ENCODE measurements at places on chromosomes 2 and 18.

DNA sequence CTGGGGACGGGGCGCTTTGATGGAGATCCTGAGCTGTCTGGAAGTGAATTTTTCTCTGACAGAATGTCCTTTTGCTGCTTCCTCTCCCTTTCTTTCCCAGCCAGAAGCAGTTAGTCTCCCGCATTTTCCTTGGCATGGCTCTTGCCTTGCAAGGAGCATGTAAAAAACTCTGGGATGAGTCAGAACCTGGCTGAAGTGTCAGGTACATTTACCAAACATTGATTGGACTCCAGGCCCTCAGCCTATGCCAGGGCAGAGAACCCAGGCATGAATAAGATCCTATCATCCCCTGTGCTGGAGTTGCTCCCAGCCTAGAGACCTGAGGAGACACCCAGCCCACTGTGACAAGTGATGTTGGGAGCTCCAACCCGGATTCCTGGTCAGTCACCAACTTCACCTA, 21.6 kb downstream of the STON1 start:
- DNase-seq = no peak

DNA sequence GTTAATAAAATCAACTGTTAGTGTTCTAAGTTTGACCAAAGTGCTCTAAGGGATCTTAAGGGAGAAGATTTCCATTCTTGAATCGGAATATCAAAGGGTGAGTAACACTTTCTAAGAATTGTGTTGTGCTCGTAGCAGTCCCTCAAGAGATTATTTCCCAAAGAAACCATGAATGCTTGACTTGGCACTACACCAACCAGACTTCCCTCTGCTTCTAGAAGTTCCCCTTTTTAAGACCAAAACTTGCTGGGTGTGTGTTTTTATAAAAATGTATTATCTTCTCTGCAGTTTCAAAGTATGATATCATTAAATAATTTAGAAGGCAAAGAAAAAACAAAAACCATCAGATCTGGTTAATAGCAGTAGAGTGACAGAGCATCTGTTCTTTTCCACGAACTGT, 522.0 kb upstream of the FAM98A start:
- no peak for DNase-seq

DNA sequence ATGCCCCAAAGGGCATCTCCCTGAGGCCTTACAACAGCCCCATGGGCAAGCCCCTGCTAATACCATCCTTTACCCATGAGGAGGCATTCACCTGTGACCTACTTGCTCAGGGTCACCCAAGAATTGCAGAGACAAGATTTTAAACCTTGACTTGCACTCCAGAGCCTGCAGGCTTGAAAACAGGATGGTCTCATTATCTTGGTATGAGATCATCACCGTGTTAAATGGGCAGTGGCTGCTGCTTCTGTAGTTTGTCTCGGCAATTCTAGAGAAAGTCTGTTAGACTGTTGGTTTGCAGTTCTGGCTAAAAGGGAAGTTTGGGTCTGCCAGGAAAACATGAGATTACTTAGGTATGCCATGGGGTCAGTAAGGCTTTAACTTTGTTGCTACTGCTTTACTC, 698.9 kb downstream of the GALR1 start:
- no peak for DNase-seq

DNA sequence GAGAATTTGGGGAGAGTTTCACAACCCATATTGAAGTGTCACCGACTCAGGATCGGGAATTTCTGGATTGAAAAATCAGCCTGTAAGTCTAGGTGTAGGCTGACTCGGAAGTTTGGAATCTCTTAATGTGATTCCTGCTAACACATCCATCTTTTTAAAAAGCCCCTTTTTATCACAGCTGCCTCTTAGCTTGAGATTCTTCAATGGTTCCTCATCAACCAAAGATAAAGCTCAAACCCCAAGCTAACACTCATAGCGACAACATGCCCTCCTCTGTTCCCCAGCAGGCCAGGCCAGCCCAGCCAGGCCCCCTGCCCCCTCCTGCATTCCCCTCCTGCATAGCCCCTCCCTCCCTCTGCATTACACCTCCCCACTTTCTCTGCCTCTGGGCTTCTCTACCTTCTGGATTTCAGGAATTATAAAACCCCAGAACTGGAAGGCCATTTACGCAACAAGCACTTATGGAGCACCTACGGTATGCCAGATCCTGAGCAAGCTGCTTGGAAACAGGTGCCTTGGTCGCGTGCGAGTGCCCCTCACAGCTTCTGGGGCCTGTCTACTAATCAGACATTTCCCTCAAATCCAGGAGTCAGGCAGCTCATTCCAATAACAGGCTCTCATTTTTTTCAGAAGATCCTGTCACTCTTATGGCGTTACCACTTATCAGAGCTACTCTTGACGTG, 63.4 kb downstream of the EMX1 start:
- peak; percentile 6 for DNase-seq

- DNase-seq = no peak
Measured at GRCh38 chr2:190986221-190986953, 27.6 kb downstream of the STAT1 start.

DNA sequence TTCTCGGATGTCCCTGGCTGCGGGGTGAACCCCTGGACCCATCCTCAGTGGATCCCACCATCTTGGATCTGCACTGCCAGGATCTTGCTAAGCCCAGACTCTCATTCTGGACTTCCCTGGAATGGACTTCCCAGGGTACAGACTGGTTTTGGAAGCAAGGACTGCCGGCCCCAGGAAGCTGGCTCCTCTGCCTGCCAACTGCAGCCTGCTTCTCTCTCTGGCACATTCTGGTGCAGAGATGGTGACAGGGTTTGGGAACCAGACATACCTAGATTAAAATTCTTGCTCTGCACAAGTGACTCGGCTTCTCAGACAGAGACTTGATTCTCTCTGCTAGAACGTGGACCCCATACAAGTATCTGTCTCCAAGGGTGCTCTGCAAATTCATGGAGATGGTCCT, 29.4 kb downstream of the ACKR3 start:
- DNase-seq = no peak

GRCh38 chr2:8049851-8050571, 631.8 kb upstream of the ID2 start:
- DNase-seq = no peak

DNA sequence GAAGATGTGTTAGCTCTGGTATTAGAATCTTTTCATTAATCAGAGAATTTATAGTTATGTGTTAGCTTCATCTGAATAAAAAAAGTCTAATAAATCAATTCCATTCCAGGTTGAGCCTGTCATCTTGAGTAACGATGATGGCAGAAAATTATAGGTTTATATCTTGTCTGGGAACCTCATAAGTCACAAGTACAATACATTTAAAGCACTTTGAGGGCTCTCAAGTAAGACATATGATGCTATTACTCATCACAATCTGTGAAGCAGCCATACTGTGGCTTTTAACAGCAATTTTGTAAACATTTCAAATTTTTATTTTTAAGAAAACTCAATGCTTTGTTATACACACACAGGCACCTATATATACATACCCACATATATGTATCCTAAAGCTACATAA, 484.1 kb upstream of the VRK2 start:
- no peak for DNase-seq

DNA sequence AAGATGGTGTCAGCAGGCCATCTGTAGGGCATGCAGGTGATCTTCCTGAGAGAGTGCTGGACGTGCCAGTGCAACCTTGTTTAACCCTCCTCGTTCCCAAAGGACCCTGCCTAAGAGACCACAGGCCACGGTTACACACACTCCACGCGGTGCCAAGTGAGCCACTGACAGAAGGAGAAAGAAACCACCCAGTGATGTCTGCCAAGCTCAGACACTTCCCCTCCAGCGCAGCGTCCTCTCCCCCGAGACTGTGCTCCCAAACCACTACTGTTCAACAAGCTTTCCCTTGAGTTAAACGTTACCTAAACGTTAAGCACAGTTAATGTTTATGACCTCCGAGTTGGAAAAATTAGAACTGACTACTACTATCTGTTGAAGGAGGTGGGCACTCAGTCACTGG, 119.1 kb upstream of the NCK2 start:
- no peak for DNase-seq

GRCh38 chr2:201343559-201343958, 13.6 kb downstream of the FLACC1 start:
- no peak for DNase-seq

DNA sequence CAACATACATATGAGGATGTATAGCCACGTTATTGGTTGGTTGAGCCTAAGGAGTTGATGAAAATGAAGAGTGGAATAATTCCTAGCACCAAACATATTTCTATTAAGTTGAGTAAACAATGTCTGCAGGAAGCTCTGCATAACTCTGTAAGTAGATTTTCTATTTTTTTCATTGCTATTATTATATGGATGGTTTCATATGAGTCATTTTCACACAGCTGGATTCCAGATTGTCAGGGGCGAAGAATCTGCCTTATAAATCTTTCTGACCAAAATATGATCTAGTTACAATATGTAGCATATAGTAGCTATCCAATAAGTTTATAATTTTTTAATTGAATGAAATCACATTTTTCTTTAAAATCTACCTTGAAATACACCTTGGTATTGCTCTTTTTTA, 468.0 kb upstream of the PKDCC start:
- peak; percentile 47 for DNase-seq

GRCh38 chr2:54564439-54564838, 108.3 kb downstream of the SPTBN1 start:
- DNase-seq = no peak

DNA sequence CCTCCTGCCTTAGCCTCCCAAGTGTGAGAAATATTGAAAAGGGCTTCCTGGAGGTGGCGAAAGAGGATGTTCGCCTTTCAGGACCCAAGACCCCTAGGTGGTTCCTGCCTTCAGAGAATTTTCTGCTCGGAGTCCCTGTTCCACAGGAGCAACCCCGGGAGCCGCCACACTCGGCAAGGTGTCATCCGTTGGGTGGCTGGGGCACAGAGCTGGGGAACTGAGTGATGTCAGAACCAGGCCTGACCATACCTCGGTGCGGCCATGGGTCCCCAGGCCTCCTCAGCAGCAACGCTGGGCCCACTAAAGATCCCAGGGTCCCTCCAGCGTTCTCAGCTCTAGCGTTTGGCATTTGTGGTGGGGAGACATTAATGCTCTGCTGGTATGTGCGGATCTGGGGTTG, 23.7 kb upstream of the TAF1B start:
- no peak for DNase-seq

DNA sequence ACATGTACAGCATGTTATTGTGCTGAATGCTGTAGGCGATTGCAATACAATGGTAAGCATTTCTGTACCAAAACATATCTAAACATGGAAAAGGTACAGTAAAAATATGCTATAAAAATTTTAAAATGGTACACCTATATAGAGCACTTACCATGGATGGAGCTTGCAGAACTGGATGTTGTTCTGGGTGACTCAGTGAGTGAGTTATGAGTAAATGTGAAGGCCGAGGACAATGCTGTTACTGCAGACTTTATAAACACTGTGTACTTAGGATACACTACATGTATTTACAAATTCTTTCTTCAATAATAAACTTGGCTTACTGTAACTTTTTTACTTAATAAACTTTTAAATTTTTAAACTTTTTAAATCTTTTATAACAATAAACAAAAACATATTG, 473.4 kb upstream of the UBE2E3 start:
- no peak for DNase-seq

DNA sequence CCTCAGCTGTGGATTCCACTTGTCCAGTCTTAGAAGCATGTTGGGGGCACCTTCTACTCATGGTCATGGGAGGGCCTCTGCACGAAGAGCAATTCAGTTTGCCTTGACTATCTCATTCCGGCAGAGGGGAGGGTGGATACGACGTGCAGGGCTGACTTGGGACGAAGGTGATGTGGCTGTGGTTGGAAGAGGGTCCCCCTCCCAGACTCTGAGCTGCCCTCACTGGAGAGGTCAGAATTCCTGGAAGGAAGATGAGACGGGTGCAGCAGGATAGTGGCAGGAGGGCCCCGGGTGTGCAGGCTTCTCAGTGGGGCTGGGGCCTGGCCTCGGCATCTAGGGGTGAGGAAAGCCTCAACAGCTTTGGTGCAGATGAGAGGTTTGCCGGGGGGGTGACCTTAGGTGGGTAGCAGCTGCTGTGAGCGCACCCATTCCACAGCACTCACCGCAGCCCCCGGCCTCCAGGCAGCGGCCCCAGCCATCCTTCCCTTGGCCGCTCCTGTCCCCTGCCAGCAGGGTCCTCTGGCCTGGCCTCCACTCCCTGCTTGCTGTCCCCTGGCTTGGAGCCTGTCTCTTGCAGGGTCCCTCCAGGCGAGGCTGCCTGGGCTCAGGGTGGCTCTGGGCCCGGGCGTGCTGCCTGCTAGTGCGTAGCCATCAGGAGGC, 3.2 kb downstream of the RNPEPL1 start:
- DNase-seq = no peak

DNA sequence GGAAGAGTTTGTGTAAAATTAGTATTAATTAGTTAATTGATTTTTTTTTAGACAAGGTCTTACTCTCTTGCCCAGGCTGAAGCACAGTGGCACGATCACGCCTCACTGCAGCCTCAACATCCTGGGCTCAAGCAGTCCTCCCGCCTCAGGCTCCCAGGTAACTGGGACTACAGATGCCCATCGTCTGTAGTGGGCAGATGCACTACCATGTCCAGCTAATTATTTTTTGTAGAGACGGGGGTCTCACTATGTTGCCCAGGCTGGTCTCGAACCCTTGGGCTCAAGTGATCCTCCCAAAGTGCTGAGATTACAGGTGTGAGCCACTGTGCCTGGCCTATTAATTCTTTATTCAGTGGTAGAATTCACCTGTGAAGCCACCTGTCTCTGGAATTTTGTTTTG, 41.1 kb downstream of the UBE2F start:
- no peak for DNase-seq

- peak; percentile 51 for DNase-seq
Measured at GRCh38 chr2:149064856-149065630, 26.5 kb downstream of the LYPD6B start.

DNA sequence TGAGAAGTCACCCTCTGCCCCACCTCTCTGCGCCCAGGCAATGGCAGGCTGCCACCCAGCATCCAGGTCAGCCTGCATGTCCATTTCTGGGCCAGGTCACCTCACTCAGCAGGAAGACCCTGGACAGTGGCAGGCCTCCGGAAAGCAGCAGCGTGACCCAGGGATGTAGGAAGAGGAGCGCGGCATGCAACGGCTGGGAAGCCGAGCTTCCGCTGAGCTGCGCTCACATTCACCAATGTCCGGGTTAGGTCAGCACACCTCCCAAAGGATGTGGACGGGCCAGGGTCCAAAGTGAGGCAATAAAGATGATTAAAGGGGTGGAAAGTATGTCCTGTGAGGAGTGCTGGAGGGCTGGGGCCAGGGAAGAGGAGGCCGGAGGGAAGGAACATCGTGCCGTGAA, 174.5 kb downstream of the CTIF start:
- DNase-seq = peak; percentile 70

DNA sequence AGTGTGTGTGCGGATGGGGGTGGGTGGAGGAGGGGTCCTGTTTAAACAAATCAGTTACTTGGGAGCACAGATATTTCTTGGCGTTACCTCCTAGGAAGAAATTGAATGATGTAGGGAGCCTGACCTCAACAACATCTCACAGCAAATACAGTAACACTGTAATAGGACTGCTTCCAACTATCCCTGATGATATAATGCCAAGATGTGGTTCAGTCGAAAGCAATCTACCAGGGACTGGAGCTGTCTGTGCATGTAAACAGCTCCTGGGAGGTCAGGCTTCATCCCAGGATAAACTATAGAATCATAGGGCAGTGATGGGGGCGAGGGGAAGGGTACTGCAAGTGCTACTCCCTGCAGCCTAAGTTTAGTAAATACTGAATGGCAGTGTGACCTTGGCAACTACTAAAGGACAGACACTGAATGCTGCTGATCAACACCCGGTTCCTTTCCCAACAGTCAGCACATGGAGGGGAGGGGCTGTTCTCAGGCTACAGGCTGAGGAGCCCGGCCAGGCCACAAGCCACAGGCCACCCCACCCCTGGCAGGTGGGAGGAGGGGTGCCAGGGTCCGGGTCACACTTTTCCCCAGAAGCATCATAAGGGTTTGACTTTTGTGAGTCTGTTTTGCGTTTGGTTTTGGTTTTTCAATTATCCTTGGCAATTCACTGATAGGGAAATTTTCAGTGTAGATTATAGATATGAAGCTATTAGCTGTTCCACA, 85.3 kb upstream of the ZNF397 start:
- no peak for DNase-seq

Measured in cardiac fibroblast (primary cell).